Right hindlimb (tissue), 1 donor: ENCODE measurements at places on chromosomes 5 and 9.

DNA sequence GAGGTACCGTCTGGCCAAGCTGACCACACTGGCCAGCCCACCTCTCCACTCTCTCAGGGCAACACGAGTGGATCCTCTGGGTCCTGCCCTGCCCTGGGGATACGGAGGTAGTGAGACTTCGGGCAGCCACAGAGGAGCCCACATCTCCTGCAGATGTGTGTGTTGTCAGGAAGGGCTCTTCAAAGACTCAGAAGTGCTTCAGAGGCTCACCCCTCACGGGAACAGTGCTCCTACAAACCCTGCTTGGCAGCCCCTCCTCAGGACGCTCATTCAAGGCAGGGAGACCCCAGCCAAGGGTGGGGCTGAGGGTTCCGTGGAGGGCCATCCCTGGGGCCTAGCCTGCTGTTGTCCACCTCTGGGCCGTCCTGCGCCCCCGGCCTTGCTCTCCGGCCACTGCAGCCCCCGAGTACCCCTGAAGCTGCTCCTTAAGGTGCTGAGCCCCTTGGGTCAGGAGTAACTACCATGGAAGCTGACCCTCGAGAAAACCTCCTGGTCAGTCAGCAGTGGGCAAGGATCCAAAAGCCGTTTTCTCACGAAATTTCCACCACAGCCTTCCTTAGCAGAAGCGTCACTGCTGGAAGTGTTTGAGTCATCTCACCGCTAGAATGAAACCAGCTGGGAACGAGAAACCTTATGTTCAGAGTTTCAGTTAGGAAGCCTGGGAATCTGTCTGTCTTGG is 23.2 kb upstream of the LRRC14B start:
- DNase-seq, result peak; percentile 41

DNA sequence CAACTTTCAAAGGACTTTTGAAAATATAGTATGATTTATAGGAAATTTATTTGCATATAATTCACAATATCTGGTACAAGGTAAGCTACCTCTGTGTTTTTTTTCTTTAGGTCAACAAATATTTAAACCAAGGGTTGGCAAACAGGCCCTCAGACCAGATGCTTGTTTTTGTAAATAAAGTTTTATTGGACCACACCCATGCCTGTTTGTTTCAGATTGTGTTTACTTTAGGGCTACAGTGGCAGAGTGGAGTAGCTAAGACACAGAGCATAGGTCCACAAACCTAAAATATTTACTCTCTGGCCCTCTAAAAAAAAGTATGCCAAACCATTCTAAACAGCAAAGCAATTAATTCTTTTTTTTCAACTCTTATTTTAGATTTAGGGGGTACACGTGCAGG is 119.7 kb upstream of the CCDC152 start:
- no peak for DNase-seq

GRCh38 chr5:137734962-137735554 is 831 bp downstream of the KLHL3 start:
- peak; percentile 53 for DNase-seq

GRCh38 chr5:143229426-143229895 is 174.0 kb downstream of the NR3C1 start:
- DNase-seq, result no peak

- DNase-seq, result no peak
Measured at GRCh38 chr5:148372166-148372725, 11.5 kb upstream of the FBXO38 start.

- no peak for DNase-seq
Measured at GRCh38 chr9:109086221-109086620, 33.5 kb downstream of the TMEM245 start.

GRCh38 chr5:7881091-7881490 is 12.1 kb downstream of the MTRR start:
- DNase-seq, result no peak

GRCh38 chr9:14455243-14455642 is 141.3 kb upstream of the NFIB start:
- no peak for DNase-seq

DNA sequence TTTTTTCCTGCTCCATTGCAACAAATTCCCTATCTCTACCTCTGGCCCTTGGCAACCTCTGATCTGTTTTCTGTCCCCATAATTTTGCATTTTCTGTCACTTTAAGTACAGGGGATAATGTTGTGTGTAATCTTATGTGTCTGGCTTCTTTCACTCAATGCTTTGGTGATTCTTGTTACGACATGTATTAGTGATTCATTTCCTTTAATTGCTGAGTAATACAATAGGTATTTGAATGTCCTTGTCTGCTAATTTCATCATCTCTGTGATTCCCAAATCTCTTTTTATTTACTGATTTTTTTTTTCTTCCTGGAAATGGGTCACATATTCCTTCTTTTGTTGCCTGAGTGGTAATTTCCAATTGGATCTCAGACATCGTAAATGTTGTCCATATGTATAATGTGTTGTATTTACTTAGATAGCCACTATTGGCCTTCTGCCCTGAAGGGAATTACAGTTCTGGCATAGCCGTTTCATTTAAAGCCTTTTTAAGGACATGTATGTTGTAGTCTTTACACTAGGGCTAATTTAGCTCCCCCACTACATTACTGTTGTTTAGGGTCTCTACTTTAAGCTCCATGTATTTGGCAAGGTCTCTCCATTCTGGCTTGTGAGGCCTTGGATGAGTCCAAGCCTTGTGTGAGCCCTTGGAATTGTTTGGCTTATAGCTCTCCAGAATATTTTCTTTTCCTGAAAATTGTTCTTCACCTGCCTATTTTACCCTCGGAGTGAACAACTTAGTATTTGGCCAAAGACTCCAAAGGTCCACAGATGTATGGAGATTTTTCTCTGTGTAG is 683.8 kb downstream of the LRRC70 start:
- DNase-seq, result no peak

- DNase-seq, result no peak
Measured at GRCh38 chr9:78505546-78505945, 208.6 kb downstream of the PSAT1 start.

GRCh38 chr5:172166030-172166826 is 21.8 kb downstream of the STK10 start:
- no peak for DNase-seq

GRCh38 chr5:71884926-71885325 is 165.9 kb downstream of the CARTPT start:
- DNase-seq, result no peak

DNA sequence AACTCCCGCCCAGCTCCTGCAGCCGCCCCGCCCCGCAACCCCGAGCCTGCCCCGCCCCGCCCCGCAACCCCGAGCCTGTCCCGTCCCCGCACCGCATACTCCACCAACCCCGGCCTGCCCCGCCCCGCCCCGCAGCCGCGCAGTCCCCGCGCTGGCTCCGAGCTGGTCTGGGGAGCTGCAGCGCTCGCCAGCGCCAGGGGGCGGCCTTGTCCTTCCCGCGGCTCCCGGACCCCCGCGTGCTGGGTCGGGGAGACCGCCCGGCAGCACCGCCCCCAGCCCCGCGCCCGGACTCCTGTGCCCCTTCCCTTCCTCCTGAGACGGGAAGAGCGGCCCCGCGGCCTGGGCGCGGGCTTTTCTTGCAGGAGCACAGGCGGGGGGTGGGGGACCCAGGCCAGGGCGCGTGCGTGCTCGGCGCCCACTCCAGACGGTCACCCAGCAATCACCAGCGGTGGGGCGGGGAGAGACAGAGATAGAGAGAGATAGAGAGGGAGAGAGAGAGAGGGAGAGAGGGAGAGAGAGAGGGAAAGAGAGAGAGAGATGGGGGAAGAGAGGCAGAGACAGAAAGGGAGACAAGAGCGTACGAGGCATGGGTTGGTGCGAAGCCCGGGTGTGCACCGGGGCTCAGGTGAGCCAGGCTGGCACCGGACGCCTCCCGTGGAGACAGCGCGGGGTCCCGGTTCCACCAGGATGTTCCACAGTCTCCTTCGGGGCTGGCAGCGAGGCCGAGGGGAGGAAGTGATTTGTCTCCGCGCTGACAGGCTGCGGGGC is 14.7 kb upstream of the TMEM250 start:
- peak; percentile 47 for DNase-seq

DNA sequence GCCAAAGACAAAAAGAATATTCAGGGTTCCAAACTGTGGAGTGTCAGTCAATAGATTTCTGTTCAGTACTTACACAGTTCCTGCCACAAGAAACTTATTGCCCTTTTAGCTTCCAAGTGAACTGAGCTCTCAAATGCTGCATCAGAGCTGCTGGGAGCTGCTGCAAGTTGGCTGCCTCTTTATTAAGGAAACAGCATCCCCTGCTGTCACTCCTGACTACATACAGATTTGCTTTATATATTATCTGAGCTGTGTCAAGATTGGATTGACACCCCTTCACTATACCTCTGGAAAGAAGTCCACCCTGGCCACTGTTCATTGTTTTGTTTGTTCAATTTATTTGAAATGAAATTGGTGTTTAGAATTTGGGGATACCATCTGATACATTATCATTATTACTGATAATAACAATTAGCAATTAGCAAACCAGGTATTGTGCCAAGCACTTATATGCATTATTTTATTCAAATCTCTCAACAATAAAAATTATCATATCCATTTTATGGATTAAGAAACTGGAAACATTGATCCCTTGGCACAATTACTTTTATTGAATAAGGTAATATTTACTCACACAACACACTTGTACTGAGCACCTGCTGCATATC is 16.4 kb upstream of the C5orf58 start:
- peak; percentile 67 for DNase-seq

GRCh38 chr9:79796411-79796810 is 224.6 kb downstream of the TLE4 start:
- DNase-seq, result no peak

DNA sequence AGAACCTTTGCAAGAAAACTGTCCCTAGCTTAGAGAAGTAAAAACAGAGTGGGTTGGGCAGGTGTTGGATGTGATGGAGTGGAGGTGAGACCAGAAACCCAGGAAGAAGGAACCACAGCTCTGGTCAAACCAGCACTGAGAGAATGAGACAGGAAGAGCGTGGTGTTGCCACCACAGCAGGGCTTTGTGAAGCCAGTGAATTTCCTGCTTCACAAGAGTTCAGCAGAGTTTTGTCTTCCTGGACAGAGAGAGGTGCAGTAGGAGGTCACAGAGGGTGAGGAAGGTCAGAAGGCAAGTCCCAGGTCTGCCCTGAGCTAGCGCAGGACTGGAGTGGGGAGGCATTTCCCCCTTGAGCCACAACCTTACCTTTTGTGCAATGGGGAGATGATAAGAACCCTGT is 2306.2 kb upstream of the ACO1 start:
- DNase-seq, result no peak

GRCh38 chr5:24170026-24170425 is 474.8 kb downstream of the CDH10 start:
- DNase-seq, result no peak

- DNase-seq, result no peak
Measured at GRCh38 chr9:124292696-124293593, 35.2 kb downstream of the NEK6 start.

DNA sequence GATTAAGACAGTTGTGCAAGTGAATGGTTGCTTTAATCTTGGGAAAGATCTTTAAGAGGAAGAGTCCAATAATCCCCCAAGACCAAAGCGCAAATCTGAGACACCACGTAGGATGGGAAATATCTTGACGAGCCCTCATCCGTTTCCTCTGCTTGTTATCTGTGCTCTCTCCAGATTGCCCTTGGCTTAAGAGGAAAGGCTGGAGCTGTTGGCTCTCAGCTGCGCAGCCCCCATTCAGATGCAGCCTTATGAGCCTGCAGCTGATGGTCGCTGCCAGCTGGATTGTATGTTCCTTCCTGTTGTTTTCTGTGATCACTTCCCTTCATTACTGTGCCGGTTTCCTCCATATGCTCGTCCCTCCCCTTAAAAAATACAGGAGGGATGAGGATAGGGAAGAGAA is 47.7 kb downstream of the PWWP2A start:
- DNase-seq, result peak; percentile 65

DNA sequence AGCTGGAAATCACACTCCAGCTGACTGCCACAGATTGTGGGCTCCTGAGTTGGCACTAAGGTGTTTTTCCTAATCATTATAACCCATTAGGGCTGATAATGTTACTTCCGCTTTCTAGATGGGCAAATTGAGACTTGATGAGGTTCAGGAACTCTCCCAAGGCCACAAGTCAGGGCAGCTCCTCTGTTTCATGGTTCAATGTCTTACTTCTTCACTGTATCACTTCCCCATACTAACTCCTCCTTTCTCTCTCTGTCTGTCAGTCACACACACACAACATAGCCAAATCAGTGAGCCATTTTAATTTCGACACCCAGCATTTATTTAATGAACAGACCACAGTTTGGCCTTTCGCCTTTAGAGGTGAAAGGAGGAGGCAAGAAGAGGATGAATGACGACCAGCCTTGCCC is 17.8 kb upstream of the TRAF1 start:
- no peak for DNase-seq

GRCh38 chr5:53025487-53025886 is 36.3 kb downstream of the ITGA2 start:
- DNase-seq, result no peak

- no peak for DNase-seq
Measured at GRCh38 chr9:85524531-85524930, 217.2 kb downstream of the AGTPBP1 start.

DNA sequence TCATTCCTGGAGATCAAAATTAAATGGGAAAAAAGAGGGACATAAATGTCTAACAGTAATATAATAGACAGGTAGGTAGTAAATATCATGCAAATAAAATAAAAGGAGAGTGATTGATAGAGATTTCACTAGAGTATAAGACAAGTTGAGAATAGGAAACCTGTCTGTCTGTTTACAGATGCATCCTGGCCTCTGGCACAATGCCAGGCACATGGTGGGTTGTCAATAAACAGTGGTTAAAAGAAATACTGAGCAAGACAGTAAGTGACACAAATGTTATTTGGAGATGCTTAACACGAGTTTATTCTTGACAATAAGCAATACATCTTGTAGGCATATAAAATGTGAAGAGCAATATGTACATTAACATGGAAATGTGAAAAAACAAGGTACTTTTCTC is 33.3 kb downstream of the RICTOR start:
- DNase-seq, result peak; percentile 14

GRCh38 chr5:1104327-1105006 is 7.4 kb downstream of the SLC12A7 start:
- no peak for DNase-seq

- DNase-seq, result no peak
Measured at GRCh38 chr9:137089232-137089947, 2.6 kb downstream of the MAN1B1 start.

DNA sequence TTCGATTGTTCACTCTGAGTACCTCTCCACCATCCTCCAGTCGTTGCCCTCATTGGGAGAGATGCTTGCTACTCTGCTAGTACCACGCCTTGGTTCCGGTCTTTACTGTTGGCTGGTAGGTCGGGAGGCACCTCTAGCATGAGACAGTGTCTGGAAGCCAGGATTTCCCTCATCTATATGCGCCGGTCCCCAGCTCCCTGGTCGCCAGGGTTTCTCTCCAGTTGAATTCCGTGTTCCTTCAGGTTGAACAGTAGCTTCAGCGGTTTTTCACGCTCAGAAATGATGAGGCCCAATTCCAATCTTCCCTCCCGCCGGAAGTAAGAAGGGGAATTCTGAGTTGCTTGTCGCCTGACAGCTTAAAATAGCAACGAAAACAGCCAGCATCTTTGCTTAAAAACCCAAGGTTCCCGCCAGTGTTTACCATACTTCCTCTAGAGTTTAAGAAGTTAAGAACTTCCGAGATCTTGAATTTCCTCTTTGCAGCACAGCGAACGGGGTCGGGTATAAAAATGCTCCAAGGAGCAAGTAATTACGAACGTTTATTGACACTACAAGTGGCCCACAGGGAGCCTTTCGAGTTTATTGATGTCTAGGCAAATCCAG is 1.3 kb upstream of the ST8SIA4 start:
- peak; percentile 21 for DNase-seq
